ENCODE measurements at places on chromosomes 1 and 21. TPM values are rescaled to one million over a fixed set of nuclear protein-coding genes. Genes with fewer than 3 reads are reported as not detected.

DNA sequence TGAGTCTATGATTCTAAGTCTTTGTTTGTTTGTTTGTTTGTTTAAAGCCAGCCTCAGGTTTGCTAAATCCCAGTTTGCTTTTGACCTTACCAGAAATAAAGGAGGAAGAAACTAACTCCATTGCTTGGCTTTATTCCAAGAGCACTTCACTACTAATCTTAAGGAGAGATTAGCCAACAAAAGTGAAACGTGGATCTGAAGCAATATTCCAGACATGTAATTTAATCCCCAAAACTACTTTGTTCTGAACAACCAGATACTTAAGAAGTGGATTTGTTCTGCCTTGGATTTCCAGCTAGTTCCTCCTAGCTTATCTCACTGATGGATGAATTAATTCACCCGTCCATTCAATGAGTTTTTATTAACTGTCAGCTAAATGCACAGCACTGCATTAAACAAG, 15.9 kb upstream of the CEP350 start:
- no peak for DNase-seq

GRCh38 chr1:157103268-157103667, 3.7 kb upstream of the ETV3L start:
- no peak for DNase-seq

GRCh38 chr1:230112131-230112701, 45.2 kb downstream of the GALNT2 start:
- no peak for DNase-seq

DNA sequence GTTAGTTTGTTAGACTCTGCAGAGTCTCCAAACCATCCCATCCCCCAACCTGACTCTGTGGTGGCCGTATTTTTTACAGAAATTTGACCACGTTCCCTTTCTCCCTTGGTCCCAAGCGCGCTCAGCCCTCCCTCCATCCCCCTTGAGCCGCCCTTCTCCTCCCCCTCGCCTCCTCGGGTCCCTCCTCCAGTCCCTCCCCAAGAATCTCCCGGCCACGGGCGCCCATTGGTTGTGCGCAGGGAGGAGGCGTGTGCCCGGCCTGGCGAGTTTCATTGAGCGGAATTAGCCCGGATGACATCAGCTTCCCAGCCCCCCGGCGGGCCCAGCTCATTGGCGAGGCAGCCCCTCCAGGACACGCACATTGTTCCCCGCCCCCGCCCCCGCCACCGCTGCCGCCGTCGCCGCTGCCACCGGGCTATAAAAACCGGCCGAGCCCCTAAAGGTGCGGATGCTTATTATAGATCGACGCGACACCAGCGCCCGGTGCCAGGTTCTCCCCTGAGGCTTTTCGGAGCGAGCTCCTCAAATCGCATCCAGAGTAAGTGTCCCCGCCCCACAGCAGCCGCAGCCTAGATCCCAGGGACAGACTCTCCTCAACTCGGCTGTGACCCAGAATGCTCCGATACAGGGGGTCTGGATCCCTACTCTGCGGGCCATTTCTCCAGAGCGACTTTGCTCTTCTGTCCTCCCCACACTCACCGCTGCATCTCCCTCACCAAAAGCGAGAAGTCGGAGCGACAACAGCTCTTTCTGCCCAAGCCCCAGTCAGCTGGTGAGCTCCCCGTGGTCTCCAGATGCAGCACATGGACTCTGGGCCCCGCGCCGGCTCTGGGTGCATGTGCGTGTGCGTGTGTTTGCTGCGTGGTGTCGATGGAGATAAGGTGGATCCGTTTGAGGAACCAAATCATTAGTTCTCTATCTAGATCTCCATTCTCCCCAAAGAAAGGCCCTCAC, at the start of gene OLIG2:
OLIG2 (plus strand) TSS at position 447 of the 954 bp plus-strand sequence. CDS start 928 bp downstream, outside the sequence.
- DNase-seq = no peak

DNA sequence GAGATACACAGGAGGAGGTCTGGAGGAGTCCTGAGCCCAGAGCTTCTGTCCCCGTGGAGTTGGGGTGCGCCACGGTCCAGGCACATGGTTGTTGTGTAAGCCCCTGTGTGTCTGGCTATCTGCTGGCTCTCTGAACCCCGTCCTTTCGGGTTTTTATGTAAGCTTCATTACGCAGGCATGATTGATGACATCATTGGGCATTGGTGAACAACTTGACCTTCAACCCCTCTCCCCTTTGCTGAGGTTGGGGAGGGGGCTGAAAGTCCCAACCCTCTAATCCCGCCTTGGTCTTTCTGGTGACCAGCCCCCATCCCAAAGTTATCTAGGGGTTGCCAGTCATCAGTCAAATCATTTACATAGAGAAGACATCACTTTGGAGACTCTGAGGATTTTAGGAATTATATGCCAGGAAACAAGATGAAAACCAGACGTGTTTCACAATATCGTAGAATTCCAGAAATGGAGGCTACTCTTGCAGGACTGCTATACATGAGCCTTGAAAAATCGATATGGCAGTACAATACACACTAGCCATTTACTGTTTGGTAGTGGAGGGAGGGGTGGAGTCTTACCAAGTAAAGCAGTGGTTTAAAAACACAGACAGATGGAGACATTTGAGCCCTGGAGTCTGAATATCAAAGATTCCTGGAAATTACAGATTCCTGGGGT, 69.8 kb upstream of the SCAF4 start:
- DNase-seq = no peak

GRCh38 chr1:75328691-75329090, 194.5 kb downstream of the LHX8 start:
- no peak for DNase-seq

DNA sequence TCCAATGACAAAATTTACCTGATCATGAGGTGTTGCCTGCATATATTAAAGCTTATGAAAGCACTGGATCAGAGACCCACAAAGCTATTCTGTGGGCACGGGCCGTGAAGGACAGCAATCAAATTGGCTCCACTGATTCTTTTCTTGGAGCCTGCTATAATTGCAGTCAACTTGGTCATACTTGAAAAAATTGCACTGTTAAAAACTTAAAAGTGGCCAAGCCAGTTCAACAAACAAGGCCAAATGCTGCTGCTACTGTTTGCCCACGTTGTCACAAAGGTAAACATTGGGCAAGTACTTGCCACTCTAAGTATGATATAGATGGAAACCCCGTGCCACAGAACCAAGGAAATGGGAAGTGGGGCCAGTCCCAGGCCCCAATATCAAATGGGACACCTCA, 37.8 kb downstream of the CYP4A11 start:
- no peak for DNase-seq

GRCh38 chr1:244212797-244213475, 161.9 kb downstream of the ZBTB18 start:
- DNase-seq = no peak

DNA sequence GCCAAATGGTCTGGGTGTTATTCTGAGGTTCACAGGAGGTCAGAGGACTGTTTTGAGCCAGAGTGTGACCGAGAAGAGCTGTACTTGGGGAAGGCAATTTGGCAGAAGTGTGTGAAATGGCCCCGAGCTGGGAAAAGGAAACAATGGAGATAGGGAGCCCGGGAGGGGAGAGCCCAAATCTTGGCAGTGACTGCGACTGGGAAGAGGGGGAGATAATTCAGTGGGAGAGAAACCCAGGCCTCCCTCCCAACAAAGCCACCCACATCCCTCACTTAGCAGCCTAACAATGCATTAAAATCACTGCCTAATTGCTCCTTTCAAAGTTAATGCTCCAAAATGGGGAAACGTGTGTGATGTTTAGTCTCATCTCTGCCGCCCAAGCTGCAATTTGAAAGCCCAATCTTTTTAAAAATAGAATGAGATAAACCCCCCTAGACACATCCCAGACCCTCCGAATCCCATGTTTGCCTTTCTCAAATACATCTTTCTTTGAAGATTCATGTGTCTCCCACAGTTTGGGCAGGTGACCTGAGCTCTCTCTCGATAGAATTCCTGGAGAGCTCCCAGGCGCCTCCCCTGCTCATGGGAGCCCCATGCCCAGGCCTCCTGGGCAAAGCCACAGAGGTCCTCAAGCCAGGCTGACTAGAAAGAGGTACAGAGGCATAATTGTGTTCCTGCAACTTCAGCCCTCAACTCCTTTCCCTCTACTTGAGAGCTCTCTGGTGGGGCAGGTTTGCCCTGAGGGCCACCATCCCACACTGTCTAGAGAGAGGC, 17.3 kb downstream of the LRRC52 start:
- DNase-seq = no peak

- no peak for DNase-seq
These were observed 24.0 kb downstream of the TEX35 start for GRCh38 chr1:178536844-178537371.

C1orf56 gene
- polyA plus RNA-seq = 9.0 TPM

ITLN2 gene
- not detected for polyA plus RNA-seq

LPAR3 gene
- 1.1 TPM for polyA plus RNA-seq

LDLRAD1 gene
- not detected for polyA plus RNA-seq

TMPRSS2 gene
- polyA plus RNA-seq = 33.0 TPM

TMOD4 gene
- 1.1 TPM for polyA plus RNA-seq

LCE6A gene
- polyA plus RNA-seq = not detected

SPRR2F gene
- polyA plus RNA-seq = not detected

HIVEP3 gene
- 4.8 TPM for polyA plus RNA-seq
